ENCODE measurements at places on chromosomes 5 and 9.

- DNase-seq: no peak
Measured at GRCh38 chr9:84708400-84708799, 38.9 kb downstream of the NTRK2 start.

DNA sequence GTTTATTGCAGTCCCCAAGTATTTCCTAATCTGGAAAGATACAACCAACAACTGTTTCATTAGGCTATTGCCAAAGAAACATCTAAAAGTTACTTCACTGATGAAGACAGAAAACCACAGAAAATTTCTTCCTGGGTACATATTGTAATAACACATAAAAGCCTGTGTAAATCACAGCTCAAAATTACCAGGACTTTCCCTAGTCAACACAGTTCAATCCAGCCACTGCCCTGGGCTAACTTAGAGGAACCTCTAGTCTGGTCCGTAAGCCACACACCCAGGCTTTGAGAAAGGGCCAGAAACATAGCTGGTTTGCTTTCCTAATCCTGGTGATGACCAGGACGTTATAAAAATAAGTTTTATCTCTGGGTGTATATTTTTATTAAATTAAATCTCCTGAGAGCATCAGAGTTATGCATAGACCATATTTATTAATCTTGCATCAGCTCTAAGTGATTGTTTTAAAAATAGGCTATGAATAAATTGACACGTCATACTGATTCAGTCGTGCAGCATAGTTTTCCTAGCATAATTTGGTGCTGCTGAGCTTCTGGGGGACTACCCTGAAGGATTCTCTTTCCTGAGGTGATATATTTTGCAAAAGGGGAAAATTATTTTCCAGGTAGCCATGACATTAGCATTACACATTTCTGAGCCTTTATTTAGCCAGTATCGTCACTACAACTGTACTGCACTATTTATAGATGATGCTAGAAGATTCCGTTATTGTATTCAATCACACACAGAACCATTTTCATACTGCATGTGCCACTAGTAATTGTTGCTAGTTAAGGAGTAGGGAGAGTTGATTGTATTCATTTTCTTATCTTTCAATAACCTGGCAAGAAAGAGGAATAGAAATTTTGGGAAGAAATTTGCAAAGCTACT lies 12.6 kb upstream of the MUSK start:
- DNase-seq: peak; percentile 59

GRCh38 chr5:157956271-157956885 lies 97.4 kb upstream of the CLINT1 start:
- DNase-seq: no peak

GRCh38 chr9:71819115-71819739 lies 50.9 kb upstream of the CEMIP2 start:
- DNase-seq: peak; percentile 34

GRCh38 chr5:38265546-38266179 lies 7.3 kb downstream of the EGFLAM start:
- peak; percentile 55 for DNase-seq

DNA sequence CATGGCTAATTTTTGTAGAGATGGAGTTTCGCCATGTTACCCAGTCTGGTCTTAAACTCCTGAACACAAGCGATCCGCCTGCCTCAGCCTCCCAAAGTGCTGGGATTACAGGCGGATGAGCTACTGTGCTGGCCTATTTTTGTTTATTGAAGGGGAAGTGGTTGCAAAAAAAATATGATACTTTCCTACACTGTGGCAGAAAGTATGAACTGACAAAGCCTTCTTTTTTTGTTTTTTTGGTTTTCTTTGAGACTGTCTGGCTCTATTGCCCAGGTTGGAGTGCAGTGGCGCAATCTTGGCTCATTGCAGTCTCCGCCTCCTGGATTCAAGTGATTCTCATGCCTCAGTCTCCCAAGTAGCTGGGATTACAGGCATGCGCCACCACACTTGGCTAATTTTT lies 50.9 kb downstream of the OSTF1 start:
- no peak for DNase-seq

GRCh38 chr5:16744164-16744880 lies 127.5 kb upstream of the RETREG1 start:
- DNase-seq: no peak

- DNase-seq: no peak
Measured at GRCh38 chr5:132095424-132095972, 21.9 kb downstream of the CSF2 start.

Data from fibroblast of skin of right biceps (primary cell).